ENCODE measurements at places on chromosomes 16 and 17. TPM values are rescaled to one million over a fixed set of nuclear protein-coding genes. Genes with fewer than 3 reads are reported as not detected.

GAST gene
- not detected for total RNA-seq

C17orf113 gene
- 0.32 TPM for total RNA-seq

EPOP gene
- total RNA-seq = 1.5 TPM

ABCA9 gene
- total RNA-seq = 11.7 TPM

NECAB2 gene
- not detected for total RNA-seq

C17orf107 gene
- 1.3 TPM for total RNA-seq

AGRP gene
- not detected for total RNA-seq

KRTAP2-1 gene
- not detected for total RNA-seq

POLG2 gene
- total RNA-seq = 7.8 TPM

MED1 gene
- 16.6 TPM for total RNA-seq

PITPNC1 gene
- 10.4 TPM for total RNA-seq

SOCS1 gene
- total RNA-seq = 2.1 TPM

PHKG2 gene
- total RNA-seq = 23.7 TPM

SEZ6L2 gene
- 3.9 TPM for total RNA-seq

All from epithelial cell of umbilical artery (primary cell).